ENCODE measurements at places on chromosomes 2 and 18. TPM values are rescaled to one million over a fixed set of nuclear protein-coding genes. Genes with fewer than 3 reads are reported as not detected.

SCN3A gene
- total RNA-seq, result 257 TPM

UGT1A5 gene
- not detected for total RNA-seq

SCN7A gene
- 1.6 TPM for total RNA-seq

STAT4 gene
- total RNA-seq, result 5.3 TPM

GALNT13 gene
- 18.8 TPM for total RNA-seq

DNA sequence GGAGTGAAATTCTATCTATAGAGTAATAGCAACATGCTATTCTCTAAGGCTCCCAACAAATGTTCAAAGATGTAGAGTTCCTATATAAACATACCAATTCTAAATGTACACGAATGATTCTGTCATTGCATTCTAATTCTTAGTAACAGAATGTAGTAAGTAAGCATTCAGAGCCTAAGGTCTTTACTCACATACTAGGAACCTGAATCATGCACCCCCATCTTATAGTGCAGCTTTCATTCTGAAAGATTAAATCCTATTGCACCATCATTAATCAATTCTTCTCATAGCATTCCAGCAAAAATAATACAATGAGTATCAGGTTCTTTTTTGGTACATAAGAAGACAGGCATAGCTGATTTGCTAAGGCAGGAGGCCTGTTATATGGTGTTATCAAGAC lies 230.0 kb downstream of the NCKAP5 start:
- DNase-seq, result no peak

DNA sequence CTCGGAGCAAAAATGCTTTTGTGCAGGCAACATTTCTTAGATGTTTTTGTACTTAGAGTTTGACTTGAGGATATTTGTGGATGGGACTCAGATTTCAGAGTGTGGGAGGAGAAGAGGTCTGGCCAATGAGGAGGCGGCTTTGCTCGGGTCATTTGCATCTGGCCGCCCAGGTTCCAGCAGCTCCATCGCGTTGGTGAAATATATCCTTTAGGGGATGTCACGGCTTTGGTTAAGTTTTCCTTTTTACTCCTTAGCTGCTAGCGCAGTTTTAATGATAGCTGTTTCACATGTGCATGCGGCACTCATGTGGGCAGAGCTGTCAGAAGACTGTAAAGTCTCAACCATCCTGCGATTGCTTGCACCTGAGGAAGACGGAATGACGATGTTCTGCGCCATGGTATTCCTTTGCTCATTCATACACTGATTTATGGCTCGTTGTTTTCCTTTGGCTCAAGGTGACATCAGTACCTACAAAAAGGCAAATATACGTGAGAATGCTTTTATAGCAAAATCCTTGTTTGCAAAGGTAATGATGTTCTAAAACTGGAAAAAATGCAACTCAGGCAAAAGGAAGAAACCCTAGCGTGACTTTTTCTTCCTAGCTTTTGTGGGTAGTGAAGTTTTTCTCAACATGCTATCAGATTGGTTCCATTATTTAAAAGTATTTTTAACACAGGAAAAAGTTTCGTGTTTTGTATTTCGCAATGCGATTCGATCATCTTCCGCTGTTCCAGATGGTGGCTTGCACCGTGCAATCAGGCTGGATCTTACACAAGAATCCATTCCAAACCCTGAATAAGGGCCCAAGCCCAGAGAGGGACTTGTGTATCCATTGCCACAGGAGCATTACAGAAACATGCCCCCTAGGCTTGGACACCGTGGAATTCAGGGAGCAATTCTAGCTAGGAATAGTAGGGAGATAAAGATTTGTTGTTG lies 70.5 kb upstream of the ZNF516 start:
- DNase-seq, result peak; percentile 59

SERPINB13 gene
- 0.41 TPM for total RNA-seq

DNA sequence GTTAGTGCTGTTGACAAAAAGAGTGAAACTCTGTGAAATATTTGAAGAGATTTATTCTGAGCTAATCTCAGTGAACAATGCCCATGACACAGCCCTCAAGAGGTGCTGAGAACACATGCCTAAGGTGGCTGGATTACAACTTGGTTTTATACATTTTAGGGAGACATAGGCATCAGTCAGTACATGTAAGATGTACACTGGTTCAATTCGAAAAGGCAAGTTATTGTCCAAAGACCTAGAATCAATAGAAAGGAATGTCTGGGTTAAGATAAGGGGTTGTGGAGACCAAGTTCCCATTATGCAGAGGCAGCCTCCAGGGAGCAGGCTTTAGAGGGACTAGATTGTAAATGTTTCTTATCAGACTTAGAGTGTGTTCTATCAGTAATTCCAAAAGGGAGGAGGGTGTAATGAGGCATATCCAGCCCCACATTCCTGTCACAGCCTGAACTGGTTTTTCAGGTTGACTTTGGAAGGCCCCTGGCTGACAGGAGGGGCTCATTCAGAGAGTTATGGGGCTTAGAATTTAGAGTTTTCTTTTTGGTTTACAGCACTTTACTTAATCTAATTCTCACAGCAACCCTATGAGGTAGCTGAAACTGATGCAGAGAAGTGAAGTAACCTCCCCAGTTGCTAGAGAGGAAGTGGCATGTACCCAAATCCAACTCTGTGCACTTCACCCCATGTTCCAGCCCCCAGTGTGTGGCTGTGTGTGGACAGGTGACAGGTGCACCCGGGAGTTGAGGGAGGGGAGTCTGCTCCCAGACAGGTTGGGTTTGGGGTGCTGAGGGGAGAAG lies 28.3 kb upstream of the ASAP2 start:
- DNase-seq, result no peak

DNA sequence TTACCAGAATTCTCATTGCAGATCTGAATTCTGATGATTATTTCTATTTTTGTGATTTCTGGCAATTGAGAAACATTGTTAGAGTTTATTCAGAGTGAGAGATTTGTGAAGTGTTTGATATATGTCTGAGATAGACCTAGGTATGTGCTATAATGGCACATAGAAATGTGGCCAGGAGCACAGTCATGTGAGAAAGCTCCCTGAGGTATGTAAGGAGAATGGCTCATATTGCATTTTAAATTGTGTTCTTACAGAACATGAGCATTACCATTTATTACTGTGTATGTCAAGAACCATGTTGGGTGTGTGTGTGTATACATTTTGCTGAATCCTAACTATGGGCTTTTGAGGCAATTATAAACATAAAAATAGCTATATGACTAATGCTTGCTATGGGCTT lies 101.2 kb downstream of the RAPGEF4 start:
- DNase-seq, result no peak

- DNase-seq, result no peak
Observed at GRCh38 chr2:65708086-65708485, 275.7 kb upstream of the SPRED2 start.

DNA sequence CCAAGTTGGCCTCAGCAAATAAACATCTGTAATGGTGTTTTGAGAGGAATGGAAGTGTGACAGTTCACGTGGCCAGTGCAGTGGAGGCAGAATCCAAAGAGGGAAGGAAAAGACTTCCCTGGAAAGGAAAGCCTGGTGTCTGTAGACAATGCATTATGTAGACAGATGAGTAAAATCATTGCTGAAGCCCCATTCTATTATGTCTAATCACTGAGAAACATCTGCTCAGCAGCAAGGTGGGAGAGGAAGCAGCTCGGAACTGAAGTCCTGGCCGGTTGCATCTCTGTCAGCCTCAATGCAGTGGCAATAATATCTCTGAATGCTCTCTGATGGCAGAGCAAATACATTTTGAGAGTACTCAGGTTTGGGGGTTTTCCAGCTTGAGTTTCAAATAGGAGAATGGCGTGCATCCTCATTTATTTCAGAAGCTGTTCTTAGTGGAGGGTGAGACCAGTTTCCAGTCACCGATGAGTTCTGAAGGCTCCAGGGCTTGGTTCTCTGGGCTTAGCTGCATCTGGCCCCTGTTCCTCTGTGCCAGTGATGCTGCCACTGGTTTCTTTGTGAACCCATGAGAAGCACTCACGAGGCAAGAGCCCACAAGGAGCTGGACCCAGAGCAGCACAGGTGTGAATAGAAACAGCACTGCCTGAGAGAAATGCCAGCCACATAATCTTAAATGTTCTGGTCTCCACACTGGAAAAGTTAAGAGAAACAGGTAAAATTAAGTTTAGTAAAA lies 63.3 kb downstream of the RPIA start:
- no peak for DNase-seq

GRCh38 chr2:158995677-158996049 lies 27.2 kb downstream of the TANC1 start:
- DNase-seq, result no peak

VIT gene
- total RNA-seq, result 0.41 TPM

GRCh38 chr2:199975273-199975895 lies 20.0 kb downstream of the MAIP1 start:
- no peak for DNase-seq

ALKAL2 gene
- 2.0 TPM for total RNA-seq

CCDC85A gene
- 31.0 TPM for total RNA-seq

ORC2 gene
- 21.6 TPM for total RNA-seq

MALL gene
- total RNA-seq, result 2.9 TPM

DNA sequence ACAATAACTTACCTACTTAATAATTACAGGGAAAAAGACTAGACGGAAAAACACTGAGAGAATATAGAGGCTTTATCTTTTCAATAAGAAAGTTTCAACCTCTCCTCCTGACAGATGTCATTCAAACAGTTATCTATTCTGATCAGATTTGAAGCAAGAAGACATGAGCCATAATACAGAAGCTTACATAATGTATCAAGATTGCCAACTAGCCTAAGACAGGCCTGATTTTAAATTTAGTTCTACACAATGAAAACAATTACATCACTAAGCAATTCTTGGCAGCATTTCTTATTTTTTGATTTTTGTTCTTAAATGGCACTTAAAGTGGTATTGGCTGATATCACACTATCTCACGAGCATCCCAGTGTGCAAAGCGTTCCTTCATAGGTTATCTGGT lies 41.6 kb downstream of the GPR155 start:
- no peak for DNase-seq

DNA sequence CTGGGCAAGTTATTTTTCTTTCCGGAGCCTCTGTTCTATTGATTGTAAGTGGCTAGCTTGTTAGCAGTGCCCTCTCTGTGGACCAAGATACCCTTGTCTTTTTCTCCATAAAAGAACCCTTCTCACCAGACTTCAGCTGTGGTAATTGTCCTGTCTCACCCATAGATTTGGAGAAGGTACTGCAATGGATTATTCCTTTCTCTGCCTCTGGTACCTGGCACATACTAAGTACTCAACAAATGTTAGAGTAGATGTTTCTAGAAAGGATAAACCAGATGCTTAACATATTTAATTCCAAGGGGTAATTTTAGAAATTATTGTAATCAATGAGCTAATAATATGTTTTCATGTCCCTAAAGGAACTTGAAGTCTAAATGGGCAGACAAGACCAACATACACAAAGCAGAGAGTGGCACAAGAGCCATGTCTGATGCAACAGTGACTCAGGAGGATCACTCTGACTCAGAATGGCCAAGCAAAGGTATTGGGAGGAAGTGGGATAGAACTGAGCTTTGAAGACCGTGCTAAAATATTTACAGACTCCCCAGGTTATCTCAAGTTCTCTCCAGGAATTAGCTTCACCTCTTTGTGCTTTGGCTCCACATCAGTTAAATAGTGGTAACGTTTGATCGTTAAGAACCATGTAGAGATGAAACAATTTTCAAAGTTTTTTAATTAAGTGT lies 129.7 kb upstream of the OSR1 start:
- DNase-seq, result no peak

DNA sequence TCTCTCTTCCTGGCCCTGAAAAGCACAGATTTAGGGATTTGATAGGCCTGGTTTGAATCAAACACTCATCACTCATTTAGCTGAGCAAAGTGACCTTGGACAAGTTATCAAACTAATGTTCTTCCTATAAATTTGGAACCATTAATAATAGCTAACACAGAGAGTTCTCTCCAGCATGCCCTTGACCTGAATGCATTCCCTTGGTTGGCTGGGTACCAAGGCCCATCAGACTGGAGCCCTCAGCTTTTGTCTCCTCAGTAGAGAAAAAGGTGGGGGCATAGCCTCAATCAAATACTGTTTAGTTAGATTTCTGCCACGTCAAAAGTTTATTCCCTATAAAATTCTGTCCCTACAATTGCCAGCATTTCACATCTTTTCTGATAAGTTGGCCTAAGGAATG lies 13.8 kb upstream of the MRPL19 start:
- no peak for DNase-seq

- DNase-seq, result no peak
Observed at GRCh38 chr2:62409442-62409841, 96.6 kb downstream of the TMEM17 start.

CROCC2 gene
- not detected for total RNA-seq
